ENCODE measurements at places on chromosomes 4 and X.

- no peak for DNase-seq
These were observed 370.0 kb downstream of the GPAT3 start for GRCh38 chr4:83905952-83906351.

GRCh38 chr4:76758290-76758882 lies 139.6 kb downstream of the SOWAHB start:
- no peak for DNase-seq

GRCh38 chr4:84503495-84504437 lies 4.7 kb upstream of the NKX6-1 start:
- DNase-seq = no peak

DNA sequence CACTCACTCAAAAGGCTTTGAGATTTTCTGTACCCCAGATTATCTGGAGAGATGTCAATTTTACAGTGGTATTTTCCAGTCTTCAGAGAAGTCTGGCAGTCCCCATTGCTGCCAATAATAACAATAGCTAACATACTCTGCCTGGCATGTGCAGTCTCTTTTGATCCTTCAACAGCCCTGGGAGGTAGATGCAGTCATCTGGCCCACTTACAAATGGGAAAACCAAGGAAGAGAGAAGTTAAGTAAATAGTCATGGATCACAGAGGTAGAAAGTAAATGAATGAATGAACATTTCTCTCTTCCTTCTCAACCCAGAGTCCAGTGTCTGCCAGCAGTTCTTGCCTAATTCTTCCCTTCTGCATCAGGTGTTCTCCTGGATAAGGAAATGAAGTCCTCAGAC lies 113.0 kb upstream of the EDNRA start:
- no peak for DNase-seq

DNA sequence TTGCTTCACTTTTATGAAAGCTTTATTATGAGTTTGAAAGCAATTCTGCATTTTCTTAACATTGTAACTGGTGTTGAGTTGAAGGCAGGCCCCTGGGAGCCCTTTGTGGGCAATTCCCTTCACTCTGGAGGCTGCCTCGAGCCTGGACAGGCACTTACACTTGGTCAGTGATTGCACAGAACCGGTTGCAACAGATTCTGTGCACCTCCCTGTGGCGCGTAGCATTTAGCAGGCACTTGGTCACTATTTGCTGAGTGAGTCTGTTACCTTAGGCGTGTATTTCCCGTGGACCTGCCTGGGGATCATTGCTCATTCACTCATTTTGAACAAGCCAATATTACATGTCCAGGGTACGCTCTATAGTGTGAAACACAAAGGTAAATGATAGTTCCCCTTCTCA lies 80.4 kb downstream of the PTTG2 start:
- DNase-seq = no peak

GRCh38 chr4:108900018-108900580 lies 137.2 kb upstream of the ETNPPL start:
- DNase-seq = no peak

DNA sequence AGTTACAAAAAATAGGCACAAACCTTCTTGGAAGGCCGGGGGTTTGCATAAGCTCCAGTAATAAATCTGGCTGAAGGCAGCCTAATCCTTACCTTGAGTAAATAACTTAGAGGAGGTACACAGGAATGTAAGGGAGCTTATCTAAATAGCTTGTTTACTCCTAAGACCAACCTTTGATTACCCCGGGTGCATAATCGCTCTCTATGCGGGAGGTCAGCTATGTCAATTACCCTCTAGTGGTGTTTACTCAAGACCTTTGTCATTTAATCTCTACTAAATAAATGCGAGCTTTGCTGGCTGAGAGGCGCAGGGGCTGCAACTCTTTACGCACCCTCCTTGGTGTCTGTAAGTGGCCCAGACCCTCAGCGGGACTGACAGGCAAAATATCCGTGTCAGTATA lies 50.2 kb upstream of the MAP9 start:
- no peak for DNase-seq

DNA sequence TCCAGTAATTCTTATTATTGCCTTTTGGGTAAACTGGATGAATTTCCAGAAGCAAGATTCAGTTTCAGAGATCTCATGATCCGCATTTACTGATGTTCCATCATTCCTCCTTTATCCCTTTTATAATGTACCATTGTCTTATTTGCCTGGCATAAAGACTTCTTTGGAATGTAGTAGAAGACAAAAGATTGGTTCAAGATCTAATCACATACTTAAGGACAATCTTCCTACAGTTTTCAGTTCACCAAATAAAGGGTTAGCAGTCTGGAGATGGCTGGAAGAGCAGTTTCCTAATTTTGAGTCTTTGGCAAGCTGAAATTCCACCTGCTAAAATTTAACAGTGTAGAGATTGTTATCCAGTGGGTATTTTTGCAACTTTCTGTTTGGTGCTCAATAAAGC lies 30.9 kb upstream of the HAND2 start:
- DNase-seq = no peak

GRCh38 chr4:174575436-174575835 lies 53.1 kb upstream of the HPGD start:
- no peak for DNase-seq

- no peak for DNase-seq
These were observed 518.8 kb upstream of the FTHL17 start for GRCh38 chrX:31590581-31591114.

GRCh38 chr4:54675721-54676461 lies 18.1 kb downstream of the KIT start:
- DNase-seq = no peak

DNA sequence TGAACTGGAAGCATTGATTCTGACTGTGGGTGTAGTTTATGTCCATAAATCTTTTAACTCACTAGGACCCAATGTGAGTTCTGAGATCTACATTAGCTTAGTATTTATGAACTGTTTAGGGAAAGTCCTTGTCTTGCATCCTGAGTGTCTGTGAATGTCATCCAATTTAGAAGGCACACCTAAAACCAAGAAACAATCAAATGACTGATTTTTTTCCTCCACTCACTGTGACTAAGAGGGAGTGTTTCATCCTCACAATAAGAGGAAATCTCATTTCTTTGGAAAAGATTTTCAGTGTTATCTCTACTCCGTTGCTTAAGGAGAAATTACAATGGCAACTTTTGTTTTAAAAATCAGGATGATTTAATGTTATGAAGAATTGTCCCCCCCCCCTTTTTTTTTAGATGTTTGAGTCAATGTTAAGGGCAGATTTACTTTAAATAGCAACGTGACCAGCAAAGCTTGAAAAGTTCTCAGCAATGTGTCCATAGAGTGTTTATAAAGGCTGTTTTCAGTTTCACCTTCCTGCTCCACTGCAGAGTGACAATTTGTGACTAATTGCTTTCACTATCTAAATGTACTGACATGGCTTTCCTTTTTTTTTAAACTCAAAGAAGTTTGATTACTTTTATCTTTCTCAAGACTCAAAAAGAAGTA lies 173.0 kb downstream of the SPCS3 start:
- no peak for DNase-seq

GRCh38 chr4:52861879-52862616 lies at the start of gene RASL11B:
Gene RASL11B, plus strand, starts transcription at chr4:52862317. Its CDS starts 191 bp downstream, at chr4:52862508.
- no peak for DNase-seq

DNA sequence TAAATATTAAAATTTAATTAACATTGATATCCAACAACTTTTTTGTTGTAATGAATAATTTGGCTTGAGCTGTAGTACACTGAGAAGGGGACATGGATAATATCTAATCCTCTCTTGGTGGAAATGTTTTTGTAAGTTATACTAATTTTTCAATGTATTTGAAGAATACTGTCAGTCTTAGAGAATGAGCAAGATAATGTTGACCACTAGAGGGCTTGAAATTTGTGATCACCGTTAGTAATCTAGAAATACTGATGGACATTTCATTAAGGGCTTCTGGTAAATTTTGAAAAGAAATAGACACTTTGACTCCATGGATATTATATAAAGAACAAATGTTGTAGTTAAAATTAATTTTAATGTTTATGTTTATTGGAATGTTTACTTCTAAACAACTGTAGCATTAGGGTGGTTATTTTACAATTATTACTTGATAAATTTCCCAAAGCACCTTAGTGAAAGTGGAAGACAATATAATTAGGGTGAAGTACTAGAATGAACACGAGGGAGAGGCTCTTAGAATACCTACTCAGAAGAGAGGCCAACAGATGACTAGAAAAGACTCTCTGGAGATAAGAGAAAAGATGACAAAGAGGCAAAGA lies 20.0 kb upstream of the CAMK2D start:
- no peak for DNase-seq

DNA sequence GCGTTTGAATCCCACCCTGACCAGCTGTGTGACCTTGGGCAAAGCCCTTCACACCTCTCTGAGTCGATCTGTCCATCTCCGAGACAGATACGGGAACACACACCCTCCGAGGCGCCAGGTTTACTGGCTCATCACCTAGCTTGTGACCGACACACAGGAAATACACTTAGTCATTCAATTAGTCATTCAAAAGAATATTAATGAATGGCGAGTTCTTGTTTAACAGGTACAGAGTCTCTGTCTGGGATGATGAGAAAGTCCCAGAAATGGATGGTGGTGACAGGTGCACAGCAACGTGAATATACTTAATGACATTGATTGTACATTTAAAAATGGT lies 80.6 kb downstream of the PPP2R2C start:
- DNase-seq = no peak

- no peak for DNase-seq
These were observed 74.0 kb downstream of the PAK3 start for GRCh38 chrX:111170017-111170416.

DNA sequence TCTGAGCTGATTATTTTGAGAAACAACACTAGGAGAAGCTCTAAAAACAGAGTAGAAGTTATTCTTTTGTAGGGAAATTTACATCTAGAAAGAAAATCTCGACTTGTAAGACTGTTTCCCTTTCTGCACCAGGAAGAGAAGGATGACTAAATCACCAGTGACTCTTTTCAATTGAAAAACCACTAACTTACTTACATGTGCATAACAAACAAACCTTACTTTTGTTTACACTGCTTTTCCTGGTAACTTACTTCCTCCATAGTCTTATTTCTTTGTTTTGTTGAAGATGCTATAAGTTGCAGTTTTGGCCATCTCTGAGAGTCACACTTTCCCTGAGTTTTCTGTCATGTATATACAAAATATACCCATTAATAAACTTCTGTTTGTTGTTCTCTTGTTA lies 293.6 kb upstream of the FAT4 start:
- DNase-seq = no peak

DNA sequence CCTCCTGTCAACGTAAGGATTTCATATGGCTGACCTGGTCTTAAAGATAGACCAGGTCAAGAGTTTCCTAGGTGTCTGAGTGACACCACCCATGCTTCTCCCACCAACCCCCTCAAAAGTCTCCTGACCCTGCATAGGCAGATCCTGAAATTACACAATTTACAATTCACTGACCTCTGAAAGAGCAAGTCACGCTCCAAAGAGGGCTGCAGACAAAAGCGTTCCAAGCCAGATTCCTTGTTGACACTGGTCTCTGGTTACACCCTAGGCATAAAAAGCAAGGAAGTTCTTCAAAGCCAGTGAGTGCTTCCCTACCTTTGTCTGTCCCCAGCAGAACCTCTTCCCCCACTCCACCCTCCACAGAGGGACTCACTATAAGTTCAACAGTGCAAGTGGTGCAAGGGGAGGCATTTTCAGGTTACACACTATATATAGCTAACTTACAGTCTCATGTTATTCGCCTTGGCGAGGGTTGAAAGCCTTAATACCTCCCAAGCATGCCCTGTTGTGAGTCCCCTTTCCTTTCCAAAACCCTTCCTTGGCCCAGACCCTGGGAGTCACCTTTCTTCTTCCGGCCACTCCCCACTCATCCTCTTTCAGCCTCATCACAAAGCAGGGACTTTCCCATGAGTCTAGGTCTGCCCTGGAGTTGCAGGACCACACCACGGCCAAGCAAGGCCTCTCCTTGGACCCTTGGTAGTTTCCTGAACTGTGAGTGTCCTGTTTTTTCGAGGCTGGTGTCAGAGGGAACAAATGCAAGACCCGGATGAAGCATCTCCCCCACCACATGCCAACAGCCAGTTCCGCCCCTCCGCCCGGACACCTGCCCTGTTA lies 58.0 kb upstream of the KLF3 start:
- no peak for DNase-seq

GRCh38 chr4:174757736-174758135 lies 71.3 kb downstream of the GLRA3 start:
- no peak for DNase-seq

DNA sequence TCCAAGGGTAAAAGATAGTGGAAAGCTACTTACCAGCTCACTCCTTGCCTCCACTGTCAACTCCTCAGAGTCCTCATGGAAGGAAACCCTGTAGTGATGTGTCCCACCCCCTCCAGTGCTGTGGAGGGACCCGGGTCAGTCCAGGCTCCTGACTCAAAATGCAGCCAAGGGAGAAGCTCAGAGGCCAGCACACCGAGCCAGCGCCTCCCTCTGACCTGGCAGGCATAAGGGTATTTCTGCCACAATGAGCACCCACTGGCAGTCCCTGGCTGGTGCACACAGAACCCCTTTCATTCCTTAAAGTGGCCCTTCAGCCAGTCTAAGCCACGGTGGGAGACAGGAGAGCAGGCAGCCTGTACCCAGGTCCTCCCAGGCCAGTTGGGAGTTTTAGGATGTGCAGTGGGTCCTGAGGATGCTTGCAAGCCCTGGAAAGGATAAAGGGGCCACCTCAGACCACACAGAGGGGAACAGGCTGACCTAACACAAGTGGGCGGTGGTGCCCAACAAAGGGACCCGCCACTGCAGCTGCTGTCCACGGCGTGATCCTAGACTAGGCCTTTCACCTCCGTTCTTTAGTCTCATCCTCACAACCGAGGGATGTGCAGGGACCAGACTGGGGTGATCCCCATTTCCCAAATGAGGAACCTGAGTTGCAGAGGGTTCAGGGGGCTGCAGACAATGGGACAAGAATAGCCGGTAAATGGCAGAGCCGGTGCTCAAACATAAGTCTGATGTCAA lies 5.7 kb downstream of the JAKMIP1 start:
- no peak for DNase-seq

DNA sequence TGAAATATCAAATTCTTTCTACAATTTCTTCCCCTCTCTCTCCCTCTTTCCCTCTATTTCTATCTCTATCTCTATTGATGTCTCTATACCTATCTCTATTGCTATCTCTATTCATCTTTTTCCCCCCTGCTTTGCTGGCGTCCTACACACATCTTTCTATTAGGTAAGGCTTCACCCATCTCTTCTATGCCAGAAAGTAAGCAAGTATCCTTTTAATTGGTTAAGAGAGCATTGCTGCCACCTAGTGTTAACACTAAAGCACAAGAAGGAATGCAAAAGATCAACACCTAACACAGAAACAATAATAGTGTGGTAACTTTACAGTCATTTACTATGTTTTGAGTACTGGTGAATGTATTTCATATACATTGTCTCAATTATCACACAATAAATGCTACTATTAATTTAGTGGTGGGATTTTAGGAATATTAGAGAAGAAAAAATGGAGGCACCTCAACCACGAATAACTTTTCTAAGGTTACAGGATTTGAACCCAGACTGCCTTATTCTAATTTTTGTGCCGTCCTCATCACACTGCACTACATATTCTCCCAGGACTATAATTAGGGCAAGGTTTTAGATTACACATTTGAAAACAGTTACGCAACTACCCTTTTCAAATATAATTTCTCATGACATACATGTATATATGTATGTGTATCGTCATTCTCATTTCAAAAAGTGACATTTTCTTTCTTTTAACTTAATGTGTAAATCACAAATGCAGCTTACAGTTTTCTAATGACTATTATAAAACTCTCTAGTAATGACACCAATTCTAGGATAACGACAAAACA lies 3.7 kb upstream of the C4orf36 start:
- no peak for DNase-seq
